ENCODE measurements at places on chromosomes 6 and 20.

DNA sequence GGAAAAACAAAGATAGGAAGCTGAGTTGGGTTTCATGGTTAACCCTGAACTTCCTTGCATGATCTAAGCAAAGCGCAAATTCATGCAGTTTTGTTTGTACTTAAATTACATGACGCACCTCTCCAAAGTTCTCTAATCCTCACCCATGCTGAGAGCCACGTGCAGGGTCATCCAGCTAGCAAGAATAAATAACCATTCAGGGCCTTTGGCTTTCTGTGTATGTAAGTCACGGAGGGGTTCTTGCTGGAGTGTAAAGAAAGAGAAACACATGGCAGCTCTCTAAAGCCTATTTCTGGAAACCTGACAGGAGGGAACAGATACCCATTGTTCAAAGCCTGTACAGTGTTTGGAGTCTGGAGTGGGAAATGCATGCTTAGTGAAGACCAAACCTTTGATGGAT is 171.7 kb upstream of the CCN2 start:
- no peak for DNase-seq

GRCh38 chr6:15244620-15245360 is 1.1 kb upstream of the JARID2 start:
- DNase-seq: peak; percentile 47

DNA sequence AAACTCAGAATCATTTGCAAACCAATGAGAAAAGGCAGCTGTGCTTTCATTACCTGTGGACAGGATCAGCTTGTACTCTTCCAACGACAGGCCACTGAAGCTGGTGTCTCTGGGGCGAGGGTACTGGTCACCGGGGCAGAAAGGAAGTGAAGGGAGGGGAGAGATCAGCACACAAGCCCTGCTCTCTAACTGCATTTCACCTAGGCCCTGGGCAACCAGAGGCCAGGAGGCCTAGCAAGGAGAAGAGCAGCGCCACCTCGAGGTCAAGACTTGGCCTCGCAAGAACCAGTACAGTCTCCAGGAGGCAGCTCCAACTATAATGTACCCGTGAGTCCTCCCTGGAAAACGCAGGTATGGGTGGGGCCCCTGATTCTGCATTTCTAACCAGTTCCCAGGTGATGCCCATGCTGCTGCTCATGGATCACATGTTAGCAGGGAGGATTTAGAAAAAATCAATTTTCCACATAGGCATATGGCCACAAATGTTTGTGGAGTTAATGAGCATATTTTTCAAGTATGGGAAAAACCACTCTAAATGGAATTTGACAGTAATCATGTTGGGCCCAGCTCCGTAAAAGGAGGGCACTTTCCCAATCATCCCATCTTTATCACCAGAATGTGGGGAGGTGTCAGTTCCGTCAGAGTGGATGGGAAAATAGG is 11.0 kb downstream of the UQCC2 start:
- DNase-seq: no peak

DNA sequence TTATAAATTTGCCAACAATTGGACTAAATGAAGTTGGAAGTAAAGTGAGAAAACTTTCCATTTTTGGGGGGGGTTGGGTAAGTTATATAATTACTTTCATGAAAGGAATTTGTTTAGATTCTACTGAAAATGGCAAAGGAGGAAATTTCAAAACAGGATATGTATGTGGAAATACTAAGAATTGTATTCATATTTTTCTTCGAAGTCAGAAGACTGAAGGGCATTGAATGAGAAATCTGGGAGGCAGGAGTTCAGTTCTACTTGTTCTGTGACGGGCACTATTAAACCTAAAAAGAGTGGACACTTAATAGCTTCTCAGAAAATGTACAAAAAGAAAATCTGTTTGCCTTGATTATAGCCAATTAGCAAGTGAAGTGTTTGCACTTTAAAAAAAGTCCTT is 114.7 kb downstream of the PRIM2 start:
- DNase-seq: no peak

DNA sequence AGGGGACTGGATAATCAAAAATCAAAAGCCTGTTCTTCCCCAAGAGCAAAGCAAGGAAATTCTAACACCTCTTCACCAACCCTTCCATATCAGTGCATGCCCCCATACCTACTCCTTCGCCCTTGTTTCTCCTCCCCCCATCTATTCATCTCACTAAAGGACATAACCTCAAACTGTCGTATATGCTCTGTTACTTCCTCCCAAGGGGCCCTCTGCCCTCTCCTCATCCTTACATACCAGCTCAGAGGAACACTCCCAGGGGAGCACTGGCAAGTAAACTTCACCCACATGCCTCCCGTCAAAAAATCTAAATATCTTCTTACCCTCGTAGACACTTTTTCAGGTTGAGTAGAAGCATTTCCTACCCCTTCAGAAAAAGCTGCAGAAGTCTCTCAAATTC is 9.4 kb upstream of the ADTRP start:
- DNase-seq: no peak

DNA sequence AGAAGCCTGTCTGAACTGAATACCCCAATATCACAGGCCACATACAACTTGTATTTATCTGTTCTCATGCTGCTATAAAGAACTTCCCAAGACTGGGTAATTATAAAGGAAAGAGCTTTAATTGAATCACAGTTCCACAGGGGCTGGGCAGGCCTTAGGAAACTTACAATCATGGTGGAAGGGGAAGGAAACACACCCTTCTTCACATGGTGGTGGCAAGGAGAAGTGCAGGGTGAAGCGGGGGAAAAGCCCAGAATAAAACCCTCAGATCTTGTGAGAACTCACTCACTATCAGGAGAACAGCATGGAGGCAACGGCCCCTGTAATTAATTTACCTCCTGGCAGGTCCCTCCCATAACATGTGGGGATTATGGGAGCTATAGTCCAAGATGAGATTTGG is 50.3 kb upstream of the FNDC1 start:
- no peak for DNase-seq

DNA sequence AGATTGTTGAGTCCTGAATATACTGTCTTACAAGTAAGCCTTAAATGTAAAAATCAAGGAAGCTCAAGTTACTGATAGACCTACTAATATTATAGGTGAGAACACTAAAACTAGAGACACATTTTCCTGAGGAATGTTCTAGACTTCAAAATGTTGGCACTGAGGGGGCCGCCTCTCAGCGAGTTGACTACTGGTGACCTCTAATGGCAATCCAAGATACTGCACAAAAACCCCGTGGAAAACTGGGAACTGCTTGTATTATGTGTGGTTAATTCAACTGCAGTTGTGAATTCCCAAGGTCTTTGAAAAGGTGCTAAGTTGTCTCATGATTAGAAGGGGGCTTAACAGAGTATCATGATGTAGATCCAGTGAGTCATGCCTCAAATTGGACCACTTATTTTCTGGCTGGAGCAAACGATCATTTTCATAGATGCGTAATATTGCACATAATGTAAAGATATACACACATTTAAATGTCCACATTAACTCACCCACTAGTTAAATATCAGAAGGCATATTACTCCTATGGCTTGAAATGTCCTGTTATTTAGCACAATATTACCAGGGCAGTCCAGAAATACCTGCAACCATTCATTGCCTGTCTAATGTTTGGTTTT is 336.2 kb downstream of the FOXA2 start:
- no peak for DNase-seq

GRCh38 chr6:106273087-106273486 is 52.5 kb downstream of the ATG5 start:
- DNase-seq: no peak

DNA sequence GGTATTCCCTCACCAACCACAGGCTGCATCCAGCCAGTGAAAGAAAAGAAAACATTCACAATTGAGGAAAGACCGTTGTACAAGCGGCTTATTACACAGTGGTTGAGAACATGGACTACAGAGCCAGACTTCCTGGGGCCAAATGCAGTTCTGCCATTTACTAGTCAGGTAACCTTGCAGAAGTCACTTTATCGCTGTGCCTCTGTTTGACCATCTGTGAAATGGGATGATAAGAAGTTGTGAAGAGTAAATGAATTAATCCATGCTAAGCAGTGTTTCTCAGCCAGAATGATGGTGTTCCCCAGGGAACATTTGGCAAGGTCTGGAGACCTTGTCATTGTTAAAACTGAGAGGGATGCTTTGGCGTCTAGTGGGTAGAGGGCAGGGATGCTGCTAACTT is 14.8 kb downstream of the ARHGAP40 start:
- DNase-seq: no peak

DNA sequence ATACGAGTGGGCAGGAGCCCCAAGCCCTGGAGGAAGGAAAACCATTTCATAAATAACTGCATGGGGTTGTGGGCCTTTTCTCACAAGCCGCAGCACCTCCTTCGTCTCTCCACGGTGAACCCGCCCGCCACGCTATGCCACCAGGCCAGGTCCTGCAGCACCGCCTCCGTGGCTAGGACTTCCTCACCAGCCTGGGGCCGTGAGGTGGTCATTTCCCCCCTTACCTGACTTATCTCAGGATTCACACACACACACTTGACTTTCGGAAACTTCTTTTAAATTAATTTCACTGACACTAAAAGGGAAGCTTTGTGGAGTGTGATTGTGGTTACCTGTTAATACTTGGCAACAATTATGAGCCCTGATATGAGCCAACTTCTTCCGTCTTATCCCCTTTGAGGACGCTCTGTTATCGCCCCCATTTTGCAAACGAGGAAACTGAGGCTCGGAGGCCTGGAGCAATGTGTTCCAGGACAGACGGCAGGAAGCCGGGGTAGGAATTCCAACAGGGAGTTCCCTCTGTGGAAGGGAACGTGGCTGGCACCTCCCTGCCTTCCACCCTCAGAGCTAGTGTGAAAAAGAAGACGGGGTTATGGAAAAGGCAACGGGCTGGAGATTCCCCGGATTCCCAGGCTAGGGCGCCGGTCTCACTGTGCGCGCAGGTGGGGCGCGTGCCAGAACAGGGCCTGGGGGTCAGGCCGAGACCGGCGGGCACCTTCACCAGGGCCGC is 817 bp upstream of the SLCO4A1 start:
- no peak for DNase-seq

GRCh38 chr20:13822459-13822858 is 37.6 kb downstream of the NDUFAF5 start:
- no peak for DNase-seq

DNA sequence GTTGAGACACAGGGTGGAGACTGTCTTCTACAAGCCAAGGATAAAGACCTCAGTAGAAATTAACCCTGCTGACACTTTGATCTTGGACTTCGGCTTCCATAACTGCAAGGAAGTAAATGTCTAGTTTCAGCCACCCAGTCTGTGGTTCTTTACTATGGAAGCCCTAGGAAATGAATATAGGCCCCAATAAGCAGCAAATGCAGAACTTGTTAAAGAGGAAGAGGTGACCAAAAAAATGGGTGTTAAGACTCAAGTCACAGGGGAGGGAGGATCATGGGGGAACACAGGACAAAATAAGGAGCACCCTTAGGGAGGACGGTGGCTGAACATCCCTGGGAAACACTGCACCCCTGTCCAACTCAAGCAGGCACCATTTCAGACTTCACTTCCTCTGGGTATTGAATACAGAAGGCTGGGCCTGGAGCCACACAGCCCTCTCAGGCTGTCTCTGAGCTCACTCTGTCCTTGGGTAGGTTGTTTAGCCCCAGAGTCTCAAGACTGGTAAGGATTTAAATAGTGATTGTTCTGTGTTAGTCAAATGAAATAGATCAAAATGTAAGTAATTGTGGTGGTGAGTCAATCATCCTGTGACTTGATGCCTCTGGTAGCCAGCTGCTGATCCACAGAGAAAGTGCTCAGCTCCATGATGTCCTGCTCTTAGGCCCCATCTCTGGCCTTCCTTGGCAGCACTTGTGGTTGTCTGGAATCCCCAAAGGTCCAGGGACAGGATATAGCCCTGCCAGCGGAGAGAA is 30.5 kb upstream of the SIRPD start:
- DNase-seq: no peak

DNA sequence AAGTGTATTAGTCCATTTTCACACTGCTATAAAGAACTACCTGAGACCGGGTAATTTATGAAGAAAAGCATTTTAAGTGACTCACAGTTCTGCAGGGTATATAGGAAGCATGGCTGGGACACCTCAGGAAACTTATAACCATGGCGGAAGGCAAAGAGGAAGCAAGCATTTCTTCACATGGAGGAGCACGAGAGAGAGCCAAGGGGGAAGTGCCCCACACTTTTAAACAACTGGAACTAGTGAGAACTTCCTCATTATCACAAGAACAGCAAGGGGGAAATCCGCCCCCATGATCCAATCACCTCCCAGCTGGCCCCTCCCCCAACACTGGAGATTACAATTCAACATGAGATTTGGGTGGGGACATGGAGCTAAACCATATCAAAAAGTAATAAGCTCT is 28.3 kb upstream of the B3GAT2 start:
- DNase-seq: no peak

- no peak for DNase-seq
These were observed 106.7 kb downstream of the PRDM1 start for GRCh38 chr6:106192824-106193223.
